SHP77 treated with DMSO at 0.1 percent for 48 hours (cell line): ENCODE measurements at places on chromosomes 16 and 17.

DNA sequence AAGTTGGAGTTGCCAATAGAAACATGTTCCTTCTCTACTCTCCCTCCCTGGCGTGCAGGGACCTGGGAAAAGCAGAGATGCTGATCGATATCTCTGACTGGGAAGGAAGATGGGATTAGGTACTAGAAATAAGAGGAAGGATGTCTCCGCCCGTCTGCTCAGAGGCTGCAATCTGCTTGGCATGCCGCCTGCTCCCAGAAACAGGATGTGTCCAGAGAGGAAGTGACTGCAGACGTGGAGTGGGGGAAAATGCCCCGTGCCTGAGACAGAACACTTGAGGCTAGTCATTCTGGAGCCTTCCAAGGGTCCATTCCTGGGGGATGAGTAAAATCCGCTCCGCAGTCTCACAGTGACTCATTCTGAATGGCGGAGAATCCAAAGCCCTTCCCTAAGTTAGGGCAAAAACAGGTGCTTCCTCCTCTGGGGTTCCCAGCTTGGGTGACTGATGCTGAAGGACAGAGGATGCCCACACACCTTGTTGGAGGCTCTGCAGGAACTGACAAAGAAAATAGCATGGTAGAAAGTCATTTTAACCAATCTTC lies 45.0 kb upstream of the SMURF2 start:
- no peak for DNase-seq

- no peak for DNase-seq
Measured at GRCh38 chr17:64531955-64532371, 25.2 kb downstream of the CEP95 start.

- no peak for DNase-seq
Measured at GRCh38 chr17:75875940-75876189, 2.5 kb downstream of the TRIM47 start.

- no peak for DNase-seq
Measured at GRCh38 chr17:73827627-73828291, 183.5 kb upstream of the SDK2 start.

DNA sequence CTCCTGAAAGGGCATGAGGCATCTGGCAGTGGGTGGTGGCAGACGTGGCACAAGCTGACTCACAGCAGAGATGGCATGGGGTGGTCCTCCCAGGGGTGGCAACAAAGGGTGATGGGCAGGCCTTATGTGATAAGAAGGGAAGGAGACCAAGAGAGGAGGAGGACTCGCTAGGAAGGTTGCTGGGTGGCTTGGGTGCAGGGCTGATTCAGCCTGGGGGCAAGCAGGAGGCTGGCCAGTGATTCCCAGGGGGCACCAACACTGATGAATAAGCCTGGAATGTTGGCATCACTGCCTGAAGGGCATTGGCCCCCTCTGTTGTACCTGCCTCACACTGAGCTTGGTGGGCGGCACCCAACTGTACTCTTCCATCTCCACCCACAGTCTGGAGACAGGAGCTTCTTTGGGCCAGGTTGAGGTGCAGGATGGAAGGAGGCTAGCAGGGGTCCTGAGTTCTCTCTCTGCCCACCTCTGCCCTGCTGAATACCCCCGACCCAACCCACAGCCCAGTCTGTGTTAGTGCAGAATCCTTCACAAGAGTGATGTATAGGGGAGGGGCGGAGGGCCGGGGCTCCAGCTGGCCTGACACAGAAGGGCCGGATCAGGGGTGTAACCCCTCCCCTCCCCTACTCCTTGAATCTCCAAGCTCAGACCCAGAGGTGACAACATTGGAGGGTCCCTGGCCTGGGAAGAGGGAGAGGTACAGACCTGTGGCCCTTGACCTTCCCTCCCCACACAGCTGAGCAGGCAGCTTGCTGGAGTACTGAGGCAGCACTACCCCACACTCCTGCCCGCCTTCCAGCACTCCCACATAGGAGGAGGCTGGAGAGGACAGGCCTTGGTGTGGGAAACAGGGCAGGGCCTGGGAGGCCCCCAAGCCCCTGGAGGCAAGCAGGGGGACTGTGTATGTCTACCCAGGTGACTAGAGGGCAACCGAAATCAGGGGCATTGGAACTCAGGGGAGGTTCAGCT lies 2.6 kb downstream of the STAC2 start:
- no peak for DNase-seq

GRCh38 chr17:37779554-37779953 lies 34.7 kb upstream of the HNF1B start:
- no peak for DNase-seq

DNA sequence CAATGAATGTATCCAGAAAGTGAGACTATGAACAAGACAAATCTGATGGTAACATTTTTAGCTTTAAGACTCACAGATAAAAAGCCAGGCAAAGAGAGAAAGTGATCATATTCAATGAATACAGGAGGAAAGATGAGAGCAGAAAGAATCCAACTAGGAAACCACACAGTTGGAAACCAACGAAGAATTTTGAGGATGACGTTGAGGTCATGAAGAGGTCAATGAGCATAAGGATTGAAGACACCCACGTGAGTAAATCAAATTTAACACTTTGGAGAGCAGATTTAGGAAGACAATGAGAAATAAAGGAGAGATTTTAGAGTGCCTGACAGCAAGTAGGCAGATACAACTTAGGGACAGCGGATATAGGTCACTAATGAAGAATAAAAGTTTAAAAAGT lies 948.1 kb downstream of the KCNJ2 start:
- DNase-seq: no peak

DNA sequence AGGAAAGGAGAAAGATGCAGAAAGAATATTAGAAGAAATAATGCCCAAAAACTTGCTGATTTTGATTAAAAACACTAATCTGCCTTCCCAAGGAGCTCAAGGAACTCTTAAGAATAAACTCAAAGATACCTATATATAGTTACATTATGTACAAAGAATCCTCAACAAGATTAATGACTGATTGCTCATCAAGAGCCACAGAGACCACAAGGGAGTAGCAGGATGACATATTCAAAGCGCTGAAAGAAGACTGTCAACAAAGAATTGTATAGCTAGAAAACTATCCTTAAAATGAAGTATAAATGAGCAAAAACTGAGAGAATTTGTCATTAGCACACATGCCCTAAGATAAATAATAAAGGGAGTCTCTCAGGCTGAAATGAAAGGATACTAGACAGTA lies 6.2 kb downstream of the LPCAT2 start:
- DNase-seq: no peak

DNA sequence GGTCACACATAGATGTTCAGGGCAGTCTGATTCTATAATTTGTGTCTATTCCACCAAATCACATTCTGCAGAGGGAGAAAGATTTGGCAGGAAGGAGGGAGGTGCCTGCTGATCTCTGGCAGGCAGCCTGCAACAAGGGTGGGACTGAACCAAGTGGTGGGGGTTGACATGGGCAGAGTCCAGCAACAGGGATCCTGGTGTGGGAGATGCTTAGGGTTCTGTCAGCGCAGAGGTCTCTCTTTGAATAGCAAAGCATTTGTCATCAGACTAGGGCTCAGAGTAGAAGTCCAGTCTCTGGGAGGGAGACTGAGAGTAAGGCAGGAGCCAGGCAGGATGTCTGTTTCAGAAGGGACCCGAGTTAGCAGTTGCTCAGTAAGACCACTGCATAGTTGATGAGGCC lies 94.6 kb downstream of the UTP18 start:
- DNase-seq: no peak

DNA sequence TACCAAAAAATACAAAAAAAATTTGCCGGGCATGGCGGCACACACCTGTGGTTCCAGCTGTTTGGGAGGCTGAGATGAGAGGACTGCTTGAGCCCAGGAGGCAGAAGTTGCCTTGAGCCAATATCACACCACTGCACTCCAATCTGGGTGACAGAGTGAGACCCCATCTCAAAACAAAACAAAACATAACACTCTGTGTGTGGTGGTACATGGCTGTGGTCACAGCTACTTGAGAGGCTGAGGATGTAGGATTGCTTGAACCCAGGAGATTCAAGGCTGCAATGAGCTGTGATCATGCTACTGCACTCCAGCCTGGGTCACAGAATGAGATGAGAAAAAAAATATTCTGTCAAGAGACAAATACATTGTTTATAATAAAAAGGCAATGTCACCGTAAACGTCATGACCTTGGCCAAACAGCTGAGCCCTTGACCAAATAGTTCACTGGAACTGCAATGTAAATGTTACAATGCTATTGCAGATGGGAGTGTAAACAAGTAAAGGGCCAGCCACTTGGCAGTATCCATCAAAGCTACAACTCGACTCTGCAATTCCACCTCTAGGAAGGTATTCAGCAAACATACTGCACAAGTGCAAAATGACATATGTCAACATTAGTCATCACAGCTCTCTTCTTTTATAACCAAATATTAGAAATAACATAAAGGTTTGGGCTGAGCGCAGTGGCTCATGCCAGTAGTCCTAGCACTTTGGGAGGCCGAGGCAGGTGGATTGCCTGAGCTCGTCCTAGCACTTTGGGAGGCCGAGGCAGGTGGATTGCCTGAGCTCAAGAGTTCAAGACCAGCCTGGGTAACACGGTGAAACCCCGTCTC lies 16.9 kb downstream of the EARS2 start:
- peak; percentile 20 for DNase-seq

DNA sequence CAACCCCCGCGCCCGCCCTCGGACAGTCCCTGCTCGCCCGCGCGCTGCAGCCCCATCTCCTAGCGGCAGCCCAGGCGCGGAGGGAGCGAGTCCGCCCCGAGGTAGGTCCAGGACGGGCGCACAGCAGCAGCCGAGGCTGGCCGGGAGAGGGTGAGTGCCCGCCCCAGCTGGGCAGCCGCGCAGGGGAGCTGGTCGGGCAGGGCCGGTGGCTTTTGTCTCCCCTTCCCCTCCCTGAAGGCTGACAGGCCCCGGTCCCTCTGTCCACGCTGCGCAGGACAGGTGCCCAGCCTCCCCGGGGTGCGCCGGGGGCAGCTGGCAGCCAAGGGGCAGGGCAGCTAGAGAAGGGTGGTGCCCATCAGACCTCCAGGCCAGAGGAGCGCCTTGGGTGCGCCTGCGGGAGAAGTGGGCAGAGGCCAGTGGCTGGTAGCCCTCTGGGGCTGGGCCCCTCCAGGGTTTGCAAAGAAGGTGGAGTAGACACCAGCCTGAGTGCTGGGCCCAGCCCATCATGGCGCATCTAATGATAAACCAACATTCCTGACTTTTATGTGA lies 278 bp downstream of the ITGB4 start:
- DNase-seq: no peak

- DNase-seq: no peak
Measured at GRCh38 chr17:35627417-35627816, 40.3 kb downstream of the AP2B1 start.

DNA sequence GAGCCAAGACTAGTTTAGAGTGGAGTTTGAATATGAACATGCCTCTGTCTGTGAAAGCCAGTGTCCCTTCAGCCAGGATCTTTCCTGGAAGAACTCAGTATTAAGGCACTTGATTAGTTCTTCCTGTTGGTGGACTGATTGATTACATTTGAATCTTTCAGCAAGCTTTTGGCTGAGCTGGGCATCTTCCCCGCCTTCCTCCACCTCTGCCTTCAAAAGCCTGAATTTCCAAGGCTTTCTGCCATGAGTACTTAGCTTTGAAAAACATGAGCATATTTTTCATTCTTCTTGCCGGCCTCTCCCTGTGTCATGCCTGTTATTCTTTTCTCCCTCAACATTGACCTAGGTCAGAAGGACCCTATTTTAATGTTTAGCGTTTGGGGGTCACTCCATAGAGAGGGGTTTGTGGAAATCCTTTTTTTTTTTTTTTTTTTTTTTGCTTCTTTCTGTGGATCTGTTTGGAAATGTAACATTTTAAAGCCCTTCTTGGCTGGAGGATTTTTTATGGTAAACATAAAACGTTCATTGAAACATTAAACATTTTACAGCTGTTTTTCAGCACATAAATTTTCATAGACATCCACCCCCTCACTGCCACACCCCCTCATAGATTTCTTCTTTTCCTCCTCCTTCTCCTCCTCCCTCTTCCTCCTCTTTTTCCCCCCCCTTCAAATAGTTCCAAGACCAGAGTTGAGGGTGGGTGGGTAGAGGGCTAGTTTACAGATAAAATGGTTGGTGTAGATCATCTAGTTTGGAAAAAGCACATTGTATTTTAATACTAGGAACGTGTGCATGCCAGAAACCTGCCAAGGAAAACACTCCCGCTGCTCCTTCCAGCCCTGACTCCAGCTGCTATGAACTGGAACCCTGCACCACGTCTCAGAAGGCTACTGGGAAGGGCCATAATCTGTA lies 645.9 kb downstream of the WWOX start:
- DNase-seq: no peak

GRCh38 chr17:66304304-66305174 lies 2.1 kb downstream of the PRKCA start:
- no peak for DNase-seq

DNA sequence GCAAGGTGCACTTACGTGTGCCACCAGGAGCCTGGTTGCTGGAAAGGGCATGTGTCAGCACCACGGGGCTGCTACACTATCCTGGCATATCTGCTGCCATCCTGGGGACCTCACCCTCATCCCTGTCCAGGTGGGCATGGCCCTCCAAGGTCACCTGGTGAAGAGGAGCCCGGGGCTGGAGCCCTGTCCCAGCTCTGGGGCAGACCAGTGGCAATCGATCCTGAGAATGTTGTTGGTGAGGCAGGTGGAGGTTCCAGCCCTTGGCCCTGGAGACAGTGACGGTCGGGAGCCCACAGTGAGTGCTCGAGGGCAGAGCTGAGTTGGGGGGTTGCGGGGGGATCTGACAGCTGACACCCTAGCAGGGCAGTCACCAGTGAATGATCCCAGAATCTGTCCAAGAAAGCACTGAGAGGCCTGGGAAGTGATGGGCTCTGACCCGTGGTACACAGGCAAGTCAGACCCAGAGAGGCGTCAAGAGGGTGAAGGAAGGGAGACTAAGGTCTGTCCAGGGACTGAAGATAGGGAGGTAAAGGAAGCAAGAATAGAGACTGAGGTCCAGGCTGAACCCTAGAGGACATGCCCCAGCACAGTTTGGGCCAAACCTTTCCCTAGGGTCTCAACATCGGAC lies 17.6 kb downstream of the POLR3K start:
- DNase-seq: no peak

DNA sequence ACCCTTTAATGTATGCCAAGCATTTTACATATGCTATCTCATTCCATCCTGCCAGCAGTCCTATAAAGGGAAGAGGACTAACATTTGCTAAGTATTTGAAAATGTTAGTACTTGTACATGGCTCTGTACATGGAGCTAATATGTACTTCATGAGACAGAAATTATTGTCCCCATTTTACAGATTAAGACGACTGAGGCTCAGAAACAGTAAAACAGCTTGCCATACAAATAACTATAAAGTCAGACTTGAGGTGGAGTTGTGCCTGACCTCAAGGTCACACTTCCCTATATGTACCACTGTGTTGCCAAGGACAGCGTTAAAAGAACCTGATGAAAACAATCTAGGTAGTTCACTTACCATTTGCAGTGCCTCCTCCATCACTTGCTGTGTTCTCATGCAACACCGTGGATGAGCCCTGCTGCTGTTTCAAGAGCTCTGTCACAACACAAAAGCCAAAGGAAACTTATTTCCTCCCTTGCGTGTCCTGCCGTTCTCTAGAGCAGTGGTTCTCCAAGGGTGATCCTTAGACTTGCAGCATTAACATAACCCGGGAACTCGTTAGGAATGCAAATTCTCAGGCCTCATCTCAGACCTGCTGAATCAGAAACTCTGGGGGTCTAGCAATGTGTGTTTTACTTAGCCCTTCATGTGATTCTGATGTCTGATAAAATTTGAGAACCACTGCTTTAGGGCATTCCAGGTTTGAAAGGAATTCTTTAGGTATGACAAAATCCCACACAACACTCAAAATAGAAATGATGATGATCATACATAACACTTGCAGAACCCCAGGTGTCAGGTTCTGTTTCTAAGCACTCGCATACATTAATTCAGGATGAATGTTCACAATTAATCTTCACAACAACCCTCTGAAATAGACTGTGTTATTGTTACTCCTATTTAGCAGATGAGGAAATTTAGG lies 51.2 kb upstream of the MTMR4 start:
- no peak for DNase-seq
